ENCODE measurements at places on chromosomes 1 and 21.

- DNase-seq = peak; percentile 19
Observed at GRCh38 chr1:67166196-67166595, at the start of gene IL23R. IL23R (plus strand) TSS chr1:67166454; CDS start chr1:67168121, 1,667 bp downstream.

GRCh38 chr1:200154069-200154767, 126.7 kb downstream of the NR5A2 start:
- no peak for DNase-seq

DNA sequence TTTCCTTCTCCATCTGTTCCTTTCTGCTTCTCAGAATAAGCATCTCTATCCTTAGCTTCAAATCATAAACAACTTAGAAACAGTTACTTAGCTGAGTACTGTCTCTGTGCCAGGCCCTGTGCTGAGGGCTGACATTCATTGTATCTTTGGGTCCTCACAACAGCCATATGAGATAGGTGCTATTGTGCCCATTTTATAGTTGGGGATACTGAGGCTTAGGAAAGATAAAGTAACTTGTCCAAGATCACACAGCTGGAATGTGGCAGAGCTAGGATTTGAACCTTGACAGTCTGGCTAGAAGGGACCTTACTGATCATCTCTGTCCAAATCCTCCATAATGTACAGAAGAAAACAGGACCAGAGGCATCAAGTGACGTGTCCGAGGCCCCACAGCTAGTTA, 25.0 kb downstream of the CD247 start:
- no peak for DNase-seq

DNA sequence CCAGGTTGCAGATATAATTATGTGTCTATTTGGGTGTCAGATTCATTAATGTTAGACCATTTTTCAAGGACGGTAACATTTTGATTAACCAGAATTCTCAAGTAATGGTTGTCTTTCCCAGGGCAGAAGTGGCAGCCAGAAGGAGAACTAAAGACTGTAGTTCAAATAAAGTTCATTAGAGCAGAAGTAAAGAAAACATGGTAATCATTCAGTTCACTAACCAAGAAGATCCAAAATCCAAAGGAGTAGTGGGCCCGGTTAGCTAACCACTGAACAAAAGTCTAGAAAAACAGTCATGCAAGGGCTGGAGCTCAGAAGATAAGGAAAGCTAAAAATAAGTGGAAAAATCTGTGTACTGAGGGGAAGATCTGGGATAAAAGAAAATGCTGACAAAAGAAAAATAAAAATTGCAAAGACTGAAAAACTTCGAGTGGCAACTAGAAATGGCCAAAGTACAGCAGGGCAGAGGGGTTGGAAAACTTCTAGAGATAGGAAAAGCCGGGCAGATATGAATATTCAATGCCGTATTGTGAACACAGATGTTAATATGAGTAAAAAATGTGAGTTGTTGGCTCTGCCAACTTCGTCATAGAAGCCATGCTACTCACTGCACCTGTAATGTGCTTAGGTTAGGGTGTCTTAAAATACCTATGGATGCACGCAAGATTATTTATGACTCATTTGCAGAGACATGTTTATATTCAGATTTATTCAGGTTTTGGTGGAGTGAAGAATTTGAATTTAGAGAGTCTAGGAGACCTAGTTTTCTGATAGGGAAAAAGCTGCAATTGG, 925.9 kb downstream of the LTN1 start:
- DNase-seq = no peak

- no peak for DNase-seq
Observed at GRCh38 chr1:28170001-28170596, 6.4 kb downstream of the PTAFR start.
